Mesenchymal stem cell (in vitro differentiated cells and primary cell): ENCODE measurements at places on chromosomes 6 and 20.
A peak's percentile ranks its signal among the peaks of the same experiment; 100 is the strongest.

DNA sequence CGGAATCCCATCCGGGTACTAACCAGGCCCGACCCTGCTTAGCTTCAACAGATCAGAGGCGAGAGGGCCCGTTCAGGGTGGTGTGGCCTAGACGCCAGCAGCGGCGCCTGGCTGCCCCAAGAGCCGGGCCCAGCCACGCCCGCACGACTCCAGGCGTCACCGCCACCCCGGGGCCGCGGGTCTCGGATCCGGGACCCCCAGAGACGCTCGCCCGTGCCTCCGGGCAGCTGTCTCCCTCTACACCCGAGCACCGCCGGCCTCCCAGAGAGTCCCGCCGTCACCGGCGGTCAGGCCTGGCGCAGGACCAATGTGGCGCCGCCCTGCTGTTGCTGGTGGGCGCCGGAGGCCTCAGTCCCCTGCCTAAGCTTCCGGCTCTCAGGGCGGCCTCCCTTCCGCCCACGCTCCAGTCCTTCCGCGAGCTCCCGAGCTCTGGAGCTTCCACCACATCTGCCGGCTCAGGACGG is 441.2 kb upstream of the DEFB115 start:
- DNase-seq, result no peak

DNA sequence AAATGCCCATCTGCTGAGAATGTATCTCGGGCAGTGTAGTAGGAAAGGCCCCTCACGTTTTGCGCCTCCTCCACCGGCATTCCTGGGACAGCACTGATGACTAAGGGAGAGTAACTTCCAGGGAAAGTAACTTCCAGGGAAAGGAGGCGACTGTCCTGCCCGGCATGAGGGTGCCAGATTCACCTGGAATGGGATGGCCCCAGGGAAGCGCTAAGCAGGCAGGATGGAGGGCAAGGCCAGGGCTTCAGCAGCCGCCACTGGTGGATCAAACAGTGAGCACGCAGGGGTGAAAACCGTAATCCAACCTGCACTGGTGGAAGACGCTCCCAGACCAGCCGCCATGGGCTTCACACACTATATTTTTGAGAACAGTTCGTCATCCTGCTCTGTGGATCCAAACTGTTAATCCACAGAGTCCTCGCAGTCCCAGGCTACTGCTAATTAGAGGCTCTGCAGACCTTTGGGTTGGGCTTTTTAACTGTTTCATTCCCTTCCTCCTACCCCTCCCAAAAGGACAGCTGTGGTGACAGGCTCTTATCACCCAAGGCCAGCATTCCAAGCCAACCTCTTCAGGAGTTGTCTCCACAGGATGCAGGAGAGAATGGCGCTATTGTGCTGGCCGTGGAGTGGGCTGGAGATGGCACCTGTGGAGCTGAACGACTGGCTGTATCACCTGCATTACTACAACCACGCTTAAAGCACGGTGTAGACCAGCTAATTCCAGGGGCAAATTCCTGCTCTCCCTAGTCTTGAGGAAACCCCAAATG is 178.9 kb downstream of the DLL1 start:
- no peak for DNase-seq

DNA sequence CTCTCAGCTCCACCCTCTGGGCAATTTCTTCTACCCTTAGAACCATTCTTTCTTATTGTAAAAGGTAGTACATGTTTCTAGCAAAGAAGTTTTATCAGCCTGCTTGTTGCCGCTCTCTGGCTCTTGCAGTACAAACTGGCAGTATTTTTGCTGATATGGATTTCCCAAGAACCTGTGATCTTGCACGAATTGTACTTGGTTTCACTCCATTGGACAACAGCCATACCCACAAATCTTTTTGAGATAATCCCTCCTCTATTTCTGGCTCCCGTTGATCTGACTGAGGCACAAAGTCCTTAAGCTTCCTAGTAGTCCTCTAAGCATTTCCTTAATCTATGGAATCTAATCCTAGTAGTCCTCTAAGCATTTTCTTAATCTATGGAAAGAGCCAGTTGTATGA is 487.0 kb upstream of the PTCHD4 start:
- DNase-seq, result no peak

GRCh38 chr20:37560629-37561028 is 33.0 kb upstream of the BLCAP start:
- no peak for DNase-seq

- DNase-seq, result peak; percentile 62
These were observed 221.8 kb upstream of the CEP162 start for GRCh38 chr6:84449220-84449619.
